ENCODE measurements at places on chromosomes 2 and 18.
A peak's percentile ranks its signal among the peaks of the same experiment; 100 is the strongest.

DNA sequence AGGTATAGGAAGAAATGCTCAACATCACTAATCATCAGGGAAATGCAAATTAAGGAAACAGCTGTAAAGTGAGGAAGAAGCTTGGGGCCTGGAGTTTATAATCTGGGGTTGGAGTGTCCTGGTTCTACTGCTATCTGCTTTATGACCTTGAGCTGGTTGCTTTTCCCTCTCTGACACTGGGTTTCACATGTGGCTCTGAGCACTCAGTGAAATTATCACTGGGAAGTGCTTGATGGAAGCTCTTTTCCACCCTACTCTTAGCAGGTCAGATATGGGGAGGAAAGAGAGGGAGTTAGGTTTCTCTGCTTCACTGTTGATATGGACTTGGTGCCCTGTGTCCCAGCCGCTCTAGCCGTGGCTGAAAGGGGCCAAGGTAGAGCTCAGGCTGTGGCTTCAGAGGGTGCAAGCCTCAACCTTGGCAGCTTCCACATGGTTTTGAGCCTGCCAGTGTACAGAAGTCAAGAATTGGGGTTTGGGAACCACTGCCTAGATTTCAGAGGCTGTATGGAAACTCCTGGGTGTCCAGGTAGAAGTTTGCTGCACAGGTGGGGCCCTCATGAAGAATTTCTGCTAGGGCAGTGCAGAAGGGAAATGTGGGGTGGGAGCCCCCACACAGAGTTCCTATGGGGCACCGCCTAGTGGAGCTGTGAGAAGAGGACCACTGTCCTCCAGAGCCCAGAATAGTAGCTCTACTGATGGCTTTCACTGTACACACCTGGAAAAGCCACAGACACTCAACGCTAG, 52.3 kb downstream of the INPP4A start:
- no peak for DNase-seq

DNA sequence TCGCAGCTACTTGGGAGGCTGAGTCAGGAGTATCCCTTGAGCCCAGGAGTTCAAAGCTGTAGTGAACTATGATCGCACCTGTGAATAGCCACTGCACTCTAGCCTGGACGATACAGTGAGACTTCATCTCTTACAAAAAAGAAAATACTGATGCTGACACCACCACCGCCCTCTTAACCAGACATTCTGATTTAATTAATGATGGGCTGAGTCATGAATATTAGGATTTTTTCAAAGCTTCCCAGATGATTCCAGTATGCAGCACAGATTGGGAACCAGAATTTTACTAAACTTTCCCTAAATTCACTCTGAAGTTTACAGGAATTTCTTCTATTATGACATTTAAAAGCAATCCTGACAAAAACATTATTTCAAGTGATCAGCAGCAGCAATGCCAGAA, 130.1 kb downstream of the ERBB4 start:
- no peak for DNase-seq

DNA sequence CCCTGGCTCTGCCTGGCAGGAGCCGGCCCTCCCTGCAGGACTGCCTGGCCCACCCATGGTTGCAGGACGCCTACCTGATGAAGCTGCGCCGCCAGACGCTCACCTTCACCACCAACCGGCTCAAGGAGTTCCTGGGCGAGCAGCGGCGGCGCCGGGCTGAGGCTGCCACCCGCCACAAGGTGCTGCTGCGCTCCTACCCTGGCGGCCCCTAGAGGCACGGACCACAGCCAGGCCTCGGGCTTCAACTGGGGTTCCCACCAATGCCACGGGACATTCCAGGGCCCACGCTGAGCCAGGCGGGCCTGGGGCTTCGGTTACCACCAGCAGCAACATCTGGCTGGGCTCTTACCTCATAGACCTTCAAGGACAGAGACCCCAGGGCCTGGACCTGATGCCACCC, 6.1 kb upstream of the GMPPA start:
- DNase-seq, result no peak

DNA sequence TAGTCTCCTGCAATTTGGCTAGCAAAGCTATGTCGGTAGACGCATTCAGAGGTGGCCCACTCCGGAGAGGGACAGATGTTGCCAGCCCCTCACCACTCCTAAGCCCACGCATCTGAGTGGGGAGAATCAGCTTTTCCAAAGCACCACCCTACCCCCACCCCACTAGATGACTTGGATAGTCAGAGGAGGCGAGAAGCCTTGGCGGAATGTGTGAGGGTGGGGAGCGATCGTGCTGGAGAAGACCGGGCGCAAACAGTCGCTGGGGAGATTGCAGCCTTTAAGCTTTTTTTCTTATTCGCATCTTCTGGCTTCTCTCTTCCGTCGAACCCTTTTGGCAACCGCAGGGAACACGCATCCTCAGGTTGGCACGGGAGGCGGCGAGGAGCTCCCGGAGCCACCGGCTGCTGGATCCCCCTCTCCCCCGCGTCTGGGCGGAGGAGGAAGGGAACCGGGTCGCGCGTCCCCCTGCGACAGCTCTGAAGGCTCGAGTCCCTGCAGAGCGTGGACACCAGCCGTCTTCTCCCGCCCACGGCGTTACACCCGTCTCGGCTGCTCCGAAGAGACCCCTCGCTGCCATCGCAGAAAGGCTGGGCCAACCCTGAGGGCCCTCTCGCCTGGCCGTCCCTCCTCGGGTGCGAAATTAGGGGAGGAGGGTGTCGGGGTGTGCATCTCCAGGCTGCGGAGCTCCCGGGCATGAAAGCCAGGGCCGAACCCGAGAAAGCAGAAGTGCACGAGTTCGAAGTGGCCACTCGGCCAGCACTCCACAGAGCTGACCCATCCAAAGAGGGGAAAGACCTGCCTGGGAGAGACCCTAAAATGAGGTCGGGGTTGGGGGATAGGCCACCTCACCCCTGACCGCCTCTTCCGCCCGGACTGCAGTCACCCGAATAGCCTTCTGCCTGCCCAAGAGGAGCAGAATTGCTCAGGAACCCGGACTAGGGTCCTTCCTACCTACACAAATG, 12.2 kb downstream of the EVX2 start:
- no peak for DNase-seq

DNA sequence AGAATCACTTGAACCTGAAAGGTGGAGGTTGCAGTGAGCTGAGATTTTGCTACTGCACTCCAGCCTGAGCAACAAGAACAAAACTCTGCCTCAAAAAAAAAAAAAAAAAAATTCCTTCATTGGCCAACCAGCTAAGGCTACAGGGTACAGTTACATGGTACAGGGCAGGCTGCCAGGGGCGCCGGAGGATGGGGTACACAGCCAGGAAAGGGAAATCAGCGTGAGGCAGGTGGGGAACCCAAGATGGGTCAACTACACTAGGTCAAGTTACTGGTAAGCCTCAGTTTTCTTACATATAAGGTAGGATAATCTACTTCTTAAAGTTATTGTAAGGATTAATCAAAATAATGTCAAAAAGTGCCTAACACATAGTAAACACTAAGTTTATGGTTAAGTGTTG, 142.6 kb upstream of the MSH6 start:
- peak; percentile 21 for DNase-seq

- DNase-seq, result no peak
These were observed 116.5 kb upstream of the SPATS2L start for GRCh38 chr2:200189964-200190363.

DNA sequence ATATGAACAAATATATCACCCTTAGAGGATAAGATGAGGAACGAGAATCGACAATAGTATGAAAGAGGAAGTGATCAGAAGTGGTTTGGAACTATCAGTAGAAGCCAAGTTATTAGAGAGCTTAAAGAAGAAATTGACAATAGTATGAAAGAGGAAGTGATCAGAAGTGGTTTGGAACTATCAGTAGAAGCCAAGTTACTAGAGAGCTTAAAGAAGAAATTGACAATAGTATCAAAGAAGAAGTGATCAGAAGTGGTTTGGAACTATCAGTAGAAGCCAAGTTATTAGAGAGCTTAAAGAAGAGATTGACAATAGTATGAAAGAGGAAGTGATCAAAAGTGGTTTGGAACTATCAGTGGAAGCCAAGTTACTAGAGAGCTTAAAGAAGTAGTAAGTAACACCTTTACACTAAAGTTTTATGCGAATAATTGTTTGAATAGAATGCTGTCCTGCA, 175.5 kb downstream of the ZNF407 start:
- no peak for DNase-seq

DNA sequence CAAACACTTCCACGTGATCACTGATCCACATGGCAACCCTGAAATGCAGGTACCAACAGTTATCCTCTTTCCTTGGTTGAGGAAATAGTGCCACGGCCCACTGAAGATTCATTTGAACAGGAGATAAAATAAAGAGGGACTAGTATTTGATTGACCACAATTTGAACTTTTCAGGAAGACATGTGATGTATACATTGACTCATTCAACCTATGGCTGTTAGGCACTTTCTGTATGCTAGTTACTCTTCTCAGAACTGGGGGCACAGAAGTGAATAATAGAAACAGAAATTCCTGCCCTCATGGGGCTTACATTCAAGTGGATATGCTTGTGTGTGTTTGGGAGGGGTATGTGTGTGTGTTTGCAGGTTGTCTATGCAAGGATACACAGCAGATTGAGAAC, 199.6 kb downstream of the PRKCE start:
- no peak for DNase-seq

DNA sequence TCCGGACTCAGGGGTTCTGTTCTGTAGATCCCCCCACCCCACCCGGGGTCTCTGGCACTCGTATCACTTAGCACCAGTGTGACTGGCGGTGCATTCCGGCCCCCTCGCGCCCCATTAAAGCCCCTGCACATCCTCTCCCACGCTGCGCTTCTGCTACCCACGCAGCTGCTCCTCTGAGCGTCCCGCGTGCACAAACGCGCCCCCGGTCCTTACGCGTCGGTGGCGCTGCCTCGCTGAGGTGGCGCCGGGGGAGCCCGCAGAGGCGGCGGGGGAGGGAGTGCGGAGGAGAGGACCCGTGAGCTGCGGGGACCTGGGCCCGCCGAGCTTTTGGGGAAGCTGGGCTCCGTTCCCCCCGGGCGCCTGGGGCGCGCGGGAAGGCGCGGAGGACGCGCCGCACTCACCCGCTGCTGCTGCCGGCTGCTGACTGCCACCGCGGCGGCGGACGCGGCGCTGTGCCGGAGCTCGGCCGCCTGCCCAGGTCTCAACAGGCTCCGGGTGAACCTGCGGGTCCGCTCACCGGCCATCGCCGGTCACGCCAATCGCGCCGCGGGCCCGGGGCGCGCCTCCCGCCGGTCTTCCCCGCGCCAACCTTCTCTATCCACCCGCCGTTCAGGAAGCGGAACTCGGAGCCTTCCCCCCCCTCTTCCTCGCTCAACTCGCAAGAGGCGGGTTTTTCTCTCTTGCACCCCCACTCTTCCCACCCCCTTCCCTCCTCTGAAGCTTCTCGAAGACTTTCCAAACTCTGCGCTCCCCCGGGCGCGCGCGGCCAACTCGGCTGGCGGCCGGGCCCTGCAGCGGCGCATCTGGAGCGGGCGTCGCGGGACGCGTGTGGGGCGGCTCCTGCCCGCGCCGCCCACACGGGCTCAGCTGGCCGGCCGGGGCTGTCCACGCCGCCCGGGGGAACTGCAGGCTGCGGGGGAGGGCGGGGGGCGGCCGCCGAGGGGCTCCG, at the start of gene DOCK10:
Gene DOCK10 (minus strand): TSS at position 618 of the 949 bp plus-strand sequence. CDS start 94 bp downstream, at position 524.
- no peak for DNase-seq

GRCh38 chr2:147636886-147637285, 207.9 kb upstream of the ACVR2A start:
- DNase-seq, result no peak

- DNase-seq, result no peak
These were observed 1276.1 kb upstream of the FAM98A start for GRCh38 chr2:34875091-34875745.

- no peak for DNase-seq
These were observed 151.8 kb upstream of the UNC80 start for GRCh38 chr2:209619782-209620181.
